ENCODE measurements at places on chromosomes 13 and 19.

DNA sequence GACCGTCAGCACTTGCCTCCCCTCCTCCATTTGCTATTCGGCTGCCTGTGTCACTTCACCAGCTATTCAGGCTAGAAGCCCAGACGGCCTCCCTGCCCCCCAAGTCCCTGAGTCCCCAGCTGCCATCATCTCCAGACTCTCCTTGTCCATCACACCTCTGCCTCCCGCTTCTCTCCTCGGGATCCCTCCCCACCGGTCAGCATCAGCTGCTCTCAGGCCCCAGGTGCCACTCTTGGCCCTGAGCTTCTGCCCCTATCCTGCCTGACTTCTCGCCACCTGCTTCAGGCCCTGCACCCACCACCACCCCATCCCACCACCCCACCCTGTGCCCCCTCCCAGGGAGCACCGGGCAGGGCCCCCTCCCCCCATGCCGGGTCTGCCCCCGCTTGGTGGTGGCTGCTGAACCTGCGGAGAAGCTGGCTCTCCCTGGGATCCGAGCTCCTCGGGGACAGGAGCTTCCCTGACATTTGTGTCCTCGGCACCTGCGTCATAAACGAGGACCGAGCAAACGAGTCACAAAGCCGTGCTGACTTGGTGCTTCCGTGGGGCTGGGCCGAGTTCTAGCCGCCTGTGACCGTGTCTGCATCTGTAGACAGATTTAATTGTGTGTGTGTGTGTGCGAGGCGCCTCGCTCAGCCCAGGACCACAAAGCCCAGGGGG, 70.3 kb upstream of the MCF2L start:
- DNase-seq = no peak

GRCh38 chr13:40519637-40520036, 146.8 kb downstream of the FOXO1 start:
- DNase-seq = no peak

DNA sequence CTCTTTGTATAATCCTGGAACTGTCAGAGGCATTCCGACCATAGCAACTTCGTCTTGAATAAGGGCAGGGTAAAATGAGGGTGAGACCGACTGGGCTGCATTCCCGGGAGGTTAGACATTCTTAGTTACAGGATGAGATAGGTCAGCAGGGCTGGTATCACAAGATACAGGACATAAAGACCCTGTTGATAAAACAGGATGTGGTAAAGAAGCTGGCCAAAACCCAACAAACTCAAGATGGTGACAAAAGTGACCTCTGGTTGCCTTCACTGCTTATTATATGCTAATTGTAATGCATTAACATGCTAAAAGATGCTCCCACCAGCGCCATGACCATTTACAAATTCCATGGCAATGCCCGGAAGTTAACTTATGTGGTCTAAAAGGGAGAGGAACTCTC, 27.7 kb upstream of the MBNL2 start:
- DNase-seq = no peak

GRCh38 chr19:50300051-50300450, 29.1 kb downstream of the KCNC3 start:
- DNase-seq = no peak

- DNase-seq = no peak
These were observed 923.5 kb downstream of the UQCRFS1 start for GRCh38 chr19:28289295-28290063.

DNA sequence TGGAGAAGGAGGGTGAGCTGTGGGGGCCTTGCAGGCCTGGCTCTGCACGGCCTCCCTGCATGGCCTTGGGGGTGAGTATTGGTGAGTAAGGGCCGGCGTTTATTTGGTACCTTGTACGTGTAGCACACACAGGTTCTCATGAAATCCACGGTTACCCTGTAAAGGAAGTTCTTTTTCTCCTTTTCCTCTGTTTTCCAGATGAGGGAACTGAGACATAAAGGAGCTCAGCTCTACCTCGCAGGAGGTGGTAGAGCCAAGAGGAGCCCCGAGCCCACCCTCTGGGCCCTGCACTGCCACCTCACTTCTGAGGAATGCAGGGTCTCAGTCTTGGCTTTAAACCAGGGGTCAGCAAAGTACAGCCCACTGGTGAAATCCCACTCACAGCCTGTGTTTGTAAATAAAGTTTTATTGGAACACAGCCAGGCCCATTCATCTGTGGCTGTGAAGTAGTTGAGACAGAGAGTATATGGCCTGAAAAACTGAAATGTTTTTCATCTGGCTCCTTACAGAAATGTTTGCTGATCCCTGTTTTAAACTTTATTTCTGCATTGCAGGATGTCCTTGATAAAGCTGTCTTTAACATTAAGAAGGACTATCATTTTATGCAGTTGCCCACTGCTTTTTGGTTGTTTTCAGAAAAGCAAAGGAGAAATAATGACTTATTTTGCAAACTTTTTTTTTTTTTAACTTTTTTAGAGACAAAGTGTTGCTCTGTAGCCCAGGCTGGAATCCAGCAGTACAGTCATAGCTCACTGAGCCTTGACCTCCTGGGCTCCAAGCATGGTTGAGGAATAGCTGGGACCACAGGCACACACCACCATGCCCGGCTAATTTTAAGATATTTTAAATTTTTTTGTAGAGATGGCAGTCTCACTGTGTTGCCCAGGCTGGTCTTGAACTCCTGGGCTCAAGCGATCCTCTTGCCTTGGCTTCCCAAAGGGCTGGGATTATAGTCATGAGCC, 6.4 kb downstream of the EPN1 start:
- no peak for DNase-seq

DNA sequence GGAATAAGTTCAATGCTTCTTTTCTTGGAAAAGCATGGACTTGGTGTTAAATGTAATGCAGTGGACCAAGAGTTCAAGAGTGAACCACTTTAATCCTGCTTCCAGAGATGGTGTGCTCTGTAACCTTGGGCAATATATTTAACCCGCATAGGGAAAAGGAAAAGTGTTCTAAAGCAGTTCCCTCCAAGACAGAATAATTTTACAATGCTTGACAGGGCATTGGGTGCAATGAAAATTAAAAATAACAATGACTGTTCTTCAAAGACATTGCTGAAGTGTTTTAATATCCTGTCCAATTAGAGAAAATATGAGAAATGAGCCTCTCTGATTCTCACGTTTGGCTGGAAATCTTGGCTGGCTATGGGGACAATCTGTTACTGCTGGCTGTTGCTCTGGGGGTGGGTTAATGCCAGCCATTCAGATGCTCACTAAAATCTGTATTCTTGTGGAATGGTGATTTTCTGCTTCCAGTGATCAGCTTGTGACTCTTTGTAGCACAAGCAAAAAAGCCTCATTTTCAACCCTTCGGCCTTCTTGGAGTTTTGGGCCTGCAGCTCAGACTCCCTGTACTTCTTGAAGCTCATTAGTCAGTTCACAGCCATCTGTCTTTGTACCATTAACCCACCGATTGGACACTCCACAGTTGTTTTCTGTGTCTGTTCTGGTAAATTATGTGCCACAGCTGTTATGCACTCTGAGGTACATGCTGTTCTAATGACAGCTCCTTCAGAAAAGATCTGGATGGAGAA, 310.6 kb downstream of the LMO7 start:
- DNase-seq = no peak

GRCh38 chr13:34464011-34464410, 478.1 kb upstream of the NBEA start:
- DNase-seq = no peak

- DNase-seq = no peak
These were observed 9.8 kb upstream of the CIRBP start for GRCh38 chr19:1259206-1259875.

DNA sequence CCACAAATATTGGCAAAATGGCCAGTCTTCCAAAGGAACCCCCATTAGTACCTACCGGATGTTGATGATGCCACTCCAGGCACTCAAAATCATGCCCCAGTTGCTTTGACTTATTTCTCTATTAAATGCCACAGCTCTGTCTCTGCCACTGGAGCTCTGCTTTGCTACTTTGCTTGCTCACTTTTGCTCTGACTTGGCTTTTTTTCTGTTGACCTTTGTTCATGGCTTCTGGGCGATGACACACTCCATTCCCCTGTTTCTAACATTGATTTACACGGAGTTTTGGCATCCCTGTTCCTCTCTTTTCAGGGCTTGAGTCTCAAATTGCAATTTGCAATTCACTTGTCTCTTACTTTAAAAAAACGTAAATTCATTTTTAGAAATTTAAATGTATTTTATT, 217.1 kb upstream of the SPRY2 start:
- no peak for DNase-seq

- no peak for DNase-seq
These were observed 50.6 kb downstream of the COL4A1 start for GRCh38 chr13:110256126-110256905.

DNA sequence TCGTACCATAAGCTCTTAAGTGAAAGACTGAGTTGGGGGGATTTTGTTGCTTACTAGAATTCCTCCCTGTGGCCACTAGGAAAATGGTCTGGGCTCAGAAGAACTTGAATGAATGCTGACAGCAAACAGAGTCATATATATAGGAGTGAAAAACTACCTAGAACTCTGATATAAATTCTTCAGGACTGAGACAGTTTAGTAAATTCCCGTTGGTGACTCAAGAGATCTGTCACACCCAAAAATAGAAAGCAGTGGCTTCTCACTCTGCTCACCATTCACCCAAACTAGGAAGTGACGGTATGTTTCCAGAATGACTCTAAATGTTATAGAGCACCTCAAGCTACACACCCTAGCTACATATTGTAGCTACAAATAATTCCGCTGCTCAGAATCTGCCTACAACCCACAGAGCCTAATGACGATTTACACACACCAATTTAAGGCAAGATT, 116.2 kb downstream of the TBC1D4 start:
- DNase-seq = no peak

DNA sequence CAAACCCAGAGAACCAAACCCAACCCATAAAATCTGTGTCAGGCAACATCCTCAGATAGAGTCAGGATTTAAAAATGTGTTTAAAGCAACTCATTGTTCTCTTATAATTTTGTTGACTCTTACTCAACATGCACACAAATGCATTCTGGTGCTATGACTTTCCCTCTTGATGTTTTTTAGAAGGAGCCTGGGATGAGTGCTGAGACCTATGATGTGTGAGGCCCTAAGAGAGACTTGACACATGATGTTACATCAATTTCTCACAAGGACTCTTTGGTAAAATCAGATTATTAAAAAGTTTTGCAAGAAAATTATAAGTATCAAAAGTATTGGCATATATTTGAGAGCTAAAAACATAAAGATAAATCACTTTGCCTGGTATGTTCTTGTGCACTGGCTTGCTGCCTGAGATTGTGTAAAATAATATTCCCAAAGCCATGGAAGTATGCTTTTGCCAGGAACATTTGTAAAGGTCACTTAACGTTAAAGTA, 173.9 kb downstream of the DCLK1 start:
- DNase-seq = no peak

GRCh38 chr13:40333226-40333625, 333.2 kb downstream of the FOXO1 start:
- DNase-seq = no peak

GRCh38 chr13:44810061-44810840, 179.0 kb downstream of the NUFIP1 start:
- no peak for DNase-seq

GRCh38 chr13:47299304-47299703, 402.5 kb upstream of the HTR2A start:
- DNase-seq = no peak

- DNase-seq = no peak
These were observed 764 bp downstream of the UPF1 start for GRCh38 chr19:18832306-18833140.

DNA sequence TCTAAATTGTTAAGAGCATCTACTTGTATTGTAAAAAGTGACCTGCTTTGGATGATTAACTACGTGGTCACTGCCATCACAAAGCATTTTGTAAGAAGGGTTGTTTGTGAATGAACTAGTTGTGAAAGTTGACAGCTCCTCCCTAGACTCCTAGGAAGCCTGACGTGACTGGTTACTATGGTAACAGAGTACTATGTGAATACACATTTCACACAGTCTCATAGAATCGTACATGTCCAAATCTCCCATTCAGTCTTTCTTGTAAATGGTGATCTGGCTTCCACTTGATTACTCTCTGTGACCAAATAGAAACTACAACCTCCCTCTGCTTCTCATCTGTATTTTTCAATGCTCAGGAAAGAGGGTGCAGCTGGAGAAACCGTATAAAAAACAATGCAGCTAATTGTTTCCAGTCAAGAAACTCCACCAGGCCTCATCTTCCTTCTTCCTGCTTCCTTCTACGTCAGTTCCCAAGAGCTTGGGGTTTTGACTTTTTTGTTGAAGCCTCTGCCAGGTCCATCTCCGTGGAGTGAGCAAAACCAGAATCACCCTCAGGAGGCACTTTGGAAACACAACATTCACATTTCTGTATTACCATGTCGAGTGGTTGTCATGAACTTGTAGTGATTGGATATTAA, 83.4 kb downstream of the GPC6 start:
- DNase-seq = no peak

- no peak for DNase-seq
These were observed 19.3 kb downstream of the PLD3 start for GRCh38 chr19:40367577-40368434.

- no peak for DNase-seq
These were observed 10.6 kb downstream of the FUT6 start for GRCh38 chr19:5828661-5829566.

- DNase-seq = no peak
These were observed 137.2 kb upstream of the DACH1 start for GRCh38 chr13:72004246-72004645.

- no peak for DNase-seq
These were observed 5.3 kb downstream of the CARS2 start for GRCh38 chr13:110700641-110701040.

DNA sequence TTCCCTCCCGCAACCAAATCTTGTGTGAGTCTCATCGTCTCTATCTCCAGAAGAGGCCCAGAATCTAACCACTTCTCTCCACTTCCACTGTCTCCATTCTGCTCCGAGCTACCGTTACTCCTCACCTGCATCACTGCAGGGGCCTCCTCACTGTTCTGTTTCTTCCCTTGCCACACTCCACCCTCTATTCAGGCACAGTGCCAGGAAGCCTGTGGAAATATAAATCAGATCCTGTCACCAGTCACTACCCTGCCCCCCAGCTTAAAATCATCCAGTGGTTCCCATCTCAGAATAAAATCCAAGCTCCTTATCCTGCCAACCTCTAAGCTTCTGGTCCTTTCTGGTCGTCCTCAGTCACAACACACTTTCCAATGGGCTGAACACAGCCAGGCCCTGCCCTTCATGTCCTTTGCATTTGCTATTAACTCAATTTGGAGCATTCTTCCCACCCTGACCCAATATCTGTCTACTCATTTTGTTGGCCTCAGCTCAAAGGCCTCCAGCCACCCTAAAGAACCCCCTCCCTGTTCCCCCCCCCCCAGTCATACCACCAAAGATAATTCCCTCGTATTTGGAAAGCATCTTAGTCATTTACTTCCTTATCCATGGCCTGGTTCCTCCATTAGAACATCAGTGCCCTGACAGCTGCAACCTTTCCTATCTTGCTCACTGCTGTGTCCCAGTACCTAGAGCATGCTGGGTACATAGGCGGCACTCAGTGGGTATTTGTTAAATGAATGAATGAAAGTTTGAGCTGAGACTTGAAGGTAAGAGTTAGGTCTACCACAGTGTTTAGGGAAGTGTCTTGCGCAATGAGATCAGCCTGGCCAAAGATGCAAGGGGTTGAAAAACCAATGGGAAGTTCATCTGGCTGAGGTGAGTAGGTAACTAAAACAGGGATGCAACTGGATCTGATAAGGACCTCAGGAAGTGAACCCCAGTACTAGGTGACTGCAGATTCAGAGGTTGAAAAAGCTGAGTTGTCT, 24.4 kb downstream of the ZNF175 start:
- DNase-seq = no peak

GRCh38 chr13:29361716-29362115, 233.8 kb downstream of the SLC7A1 start:
- DNase-seq = no peak

- no peak for DNase-seq
These were observed 51.5 kb upstream of the ZNF728 start for GRCh38 chr19:23054456-23054855.

GRCh38 chr13:82688400-82688994, 1193.8 kb downstream of the SLITRK1 start:
- DNase-seq = no peak
